SHP77 treated with DMSO at 0.1 percent for 48 hours (cell line): ENCODE measurements at places on chromosomes 5 and 9.

DNA sequence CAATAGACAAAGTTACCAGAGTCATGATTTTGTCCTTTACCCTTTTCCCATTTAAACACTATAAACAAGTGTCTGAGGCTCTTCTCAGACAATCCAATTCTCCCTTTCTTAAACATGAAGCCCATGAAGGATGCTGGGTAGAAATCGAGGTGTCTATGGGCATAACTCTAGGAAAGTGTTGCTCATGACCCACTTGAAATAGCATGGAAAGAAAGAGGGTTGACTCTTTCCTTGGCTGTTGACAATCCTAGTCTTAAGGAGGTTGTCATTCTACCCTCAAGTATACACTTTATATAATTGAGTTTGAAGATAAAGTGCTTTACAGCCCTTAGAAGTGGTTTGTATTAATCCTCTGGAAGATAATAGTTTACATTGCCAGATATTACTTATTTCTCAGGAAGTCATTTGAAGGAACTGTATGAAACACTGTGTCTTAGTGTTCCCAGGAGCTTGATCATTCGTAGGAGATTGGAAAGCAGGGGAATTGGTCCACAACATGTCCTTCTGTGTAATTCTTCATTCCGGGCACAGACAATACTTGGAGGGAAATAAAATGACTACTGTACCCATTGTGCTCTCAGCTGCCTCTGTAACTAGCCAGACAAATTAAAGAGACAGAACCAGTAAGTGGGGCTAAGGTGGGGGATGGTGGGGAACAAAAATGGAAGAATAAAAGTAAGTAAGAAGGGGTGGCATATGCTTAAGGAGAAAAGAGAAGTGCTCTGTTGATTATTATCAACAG is 1078.3 kb upstream of the DMAC1 start:
- DNase-seq: no peak

DNA sequence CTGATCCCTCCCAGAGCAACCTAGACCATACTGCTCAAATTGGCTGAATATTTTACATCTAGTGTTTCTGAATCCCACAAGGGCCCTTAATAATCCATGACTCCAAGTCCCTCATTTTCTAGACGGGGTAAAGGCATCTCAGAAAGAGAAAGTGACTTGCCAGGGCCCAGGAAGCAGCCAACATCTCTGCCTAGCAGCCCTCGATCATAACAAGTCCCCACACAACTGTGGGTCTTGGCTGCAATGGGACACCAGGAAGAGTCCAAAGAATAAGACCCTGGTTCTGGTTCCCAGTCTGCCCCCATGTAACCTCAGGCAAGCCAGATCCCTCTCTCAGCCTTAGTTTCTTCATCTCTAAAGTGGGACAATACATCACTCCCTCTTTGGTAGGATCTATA is 6.3 kb downstream of the ANXA6 start:
- no peak for DNase-seq

GRCh38 chr5:169789417-169789940 is 152.4 kb downstream of the DOCK2 start:
- no peak for DNase-seq

GRCh38 chr9:5631026-5631425 is 2.1 kb downstream of the RIC1 start:
- DNase-seq: no peak

DNA sequence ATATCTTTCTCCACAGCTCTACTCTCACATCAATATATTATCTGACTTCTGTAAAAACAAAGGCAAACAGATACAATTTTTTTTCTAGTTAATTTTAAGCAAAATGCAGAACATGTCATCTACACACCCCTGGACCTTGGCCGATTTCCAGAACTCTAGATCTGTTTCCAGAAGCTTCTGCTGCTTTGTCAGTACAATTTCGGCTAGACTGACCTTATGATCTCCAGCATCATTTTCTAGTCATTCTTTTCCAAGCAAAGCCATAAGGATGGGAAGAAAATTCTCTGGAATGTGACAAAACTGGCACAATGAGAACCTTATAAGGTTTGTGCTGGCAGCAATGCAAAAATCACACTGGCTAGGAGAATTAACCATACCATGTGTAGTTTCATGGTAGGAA is 132.8 kb upstream of the MPDZ start:
- no peak for DNase-seq
